Coronary artery (tissue), 2 donors: ENCODE measurements at places on chromosomes 4 and X.

GRCh38 chr4:184457535-184458249, 16.7 kb downstream of the IRF2 start:
- no peak for DNase-seq

- DNase-seq, result no peak
These were observed 38.8 kb downstream of the DCLK2 start for GRCh38 chr4:150117094-150117493.

- DNase-seq, result no peak
These were observed 186.0 kb downstream of the MID1IP1 start for GRCh38 chrX:38987198-38987651.

GRCh38 chr4:152068866-152069265, 308.1 kb upstream of the GATB start:
- DNase-seq, result no peak

DNA sequence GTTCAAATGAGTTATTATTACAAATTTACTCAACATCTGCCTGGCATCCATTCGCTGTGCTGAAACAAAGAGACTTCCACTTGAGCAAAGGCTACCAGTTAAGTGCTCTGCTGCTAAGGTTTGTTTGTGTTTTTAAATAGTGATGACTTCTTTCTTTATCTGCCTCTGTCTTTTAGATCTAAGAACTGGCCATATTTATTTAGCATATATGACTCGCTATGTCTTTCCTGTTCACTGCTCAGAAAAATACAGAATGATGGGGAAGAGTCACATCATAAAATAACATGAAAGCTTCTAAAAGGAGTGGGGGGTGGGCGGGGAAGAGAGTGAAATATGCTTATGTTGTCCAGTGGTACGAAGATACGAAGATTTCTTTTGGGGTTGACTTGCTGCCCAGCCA, 322.2 kb downstream of the GPAT3 start:
- DNase-seq, result no peak

GRCh38 chr4:141560056-141560455, 76.3 kb upstream of the IL15 start:
- DNase-seq, result no peak

DNA sequence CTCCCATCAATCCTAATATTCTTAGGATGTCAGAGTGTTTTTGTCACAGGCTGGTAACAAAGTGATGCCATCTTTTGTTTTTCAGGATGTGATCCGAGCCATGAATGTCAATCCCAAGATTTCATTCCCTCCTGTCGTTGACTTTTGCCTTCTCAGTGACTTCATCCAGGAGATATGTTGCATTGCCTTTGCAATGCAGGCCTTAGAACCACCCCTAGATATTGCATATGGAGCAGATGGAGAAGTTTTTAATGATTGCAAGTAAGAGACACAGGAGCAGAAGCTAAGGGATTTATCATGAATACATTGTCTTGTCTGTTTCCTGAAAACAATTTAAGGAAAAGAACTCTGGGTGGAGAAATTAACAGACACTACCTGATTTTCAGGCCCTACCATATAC, 28.6 kb downstream of the SPATA18 start:
- no peak for DNase-seq

GRCh38 chrX:36407836-36408235, 488.3 kb downstream of the CFAP47 start:
- no peak for DNase-seq

DNA sequence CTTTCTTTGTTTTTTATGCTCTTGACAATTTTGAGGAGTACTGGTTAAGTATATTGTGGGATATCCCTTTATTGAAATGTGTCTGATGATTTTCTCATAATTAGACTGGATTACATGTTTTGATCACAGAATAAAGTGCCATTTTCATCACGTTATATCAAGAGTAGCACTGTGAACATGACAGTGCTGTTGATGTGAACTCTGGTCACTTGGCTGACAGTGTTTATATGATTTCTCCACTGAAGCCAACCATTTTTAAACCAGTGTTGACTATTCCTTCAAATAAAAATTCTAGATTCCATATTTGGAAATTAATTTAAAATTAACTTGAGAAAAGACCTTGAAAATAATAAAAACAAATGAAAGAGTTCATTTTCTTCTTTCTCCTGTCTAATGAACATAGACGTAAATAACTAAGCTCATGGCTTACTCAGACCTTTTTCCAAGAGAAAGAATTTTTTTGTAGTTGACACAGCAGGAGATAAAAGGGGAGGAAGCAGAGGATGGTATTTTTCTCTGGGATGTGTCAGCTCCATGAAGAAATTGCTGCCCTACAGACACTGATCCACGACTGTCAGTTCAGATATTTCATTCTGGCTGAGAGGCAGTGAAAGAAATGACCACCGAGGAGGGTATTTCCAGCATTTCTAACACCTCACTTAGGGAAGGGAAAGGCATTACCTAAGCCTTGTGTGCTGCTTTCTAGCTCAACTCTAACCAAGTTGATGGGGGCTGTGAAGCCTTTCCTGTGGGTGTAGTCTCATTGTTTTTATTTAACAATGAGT, 150.9 kb upstream of the ANK2 start:
- no peak for DNase-seq

- no peak for DNase-seq
These were observed 22.2 kb downstream of the HMX1 start for GRCh38 chr4:8849266-8850073.

DNA sequence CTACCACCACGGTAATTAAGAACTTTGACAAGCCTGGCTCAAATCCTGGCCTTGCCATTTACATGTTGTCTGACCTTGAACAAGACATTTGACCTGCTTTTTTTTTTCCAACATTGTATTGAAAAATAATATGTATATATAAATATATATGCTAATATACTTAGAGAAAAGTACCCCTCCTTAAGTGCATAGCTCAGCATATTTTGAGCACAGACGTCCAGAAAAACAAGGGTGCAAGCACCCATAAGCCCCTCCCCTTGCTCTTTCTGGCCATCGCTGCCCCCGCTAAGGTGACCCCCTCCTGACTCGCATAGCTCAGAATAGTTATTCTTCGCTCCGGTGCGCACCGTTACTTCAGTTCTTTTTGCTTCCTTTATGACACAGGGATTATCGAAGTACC, 742.0 kb upstream of the FRG1 start:
- DNase-seq, result no peak

GRCh38 chrX:71081330-71082123, 13.4 kb upstream of the SNX12 start:
- DNase-seq, result no peak

- DNase-seq, result no peak
These were observed 53.1 kb upstream of the TMEM33 start for GRCh38 chr4:41881981-41882624.

GRCh38 chr4:168309781-168310180, 8.8 kb downstream of the DDX60 start:
- DNase-seq, result no peak

- DNase-seq, result no peak
These were observed 301.6 kb downstream of the ARHGAP24 start for GRCh38 chr4:85776579-85776978.

GRCh38 chrX:118383120-118383519, 37.2 kb downstream of the WDR44 start:
- DNase-seq, result no peak

DNA sequence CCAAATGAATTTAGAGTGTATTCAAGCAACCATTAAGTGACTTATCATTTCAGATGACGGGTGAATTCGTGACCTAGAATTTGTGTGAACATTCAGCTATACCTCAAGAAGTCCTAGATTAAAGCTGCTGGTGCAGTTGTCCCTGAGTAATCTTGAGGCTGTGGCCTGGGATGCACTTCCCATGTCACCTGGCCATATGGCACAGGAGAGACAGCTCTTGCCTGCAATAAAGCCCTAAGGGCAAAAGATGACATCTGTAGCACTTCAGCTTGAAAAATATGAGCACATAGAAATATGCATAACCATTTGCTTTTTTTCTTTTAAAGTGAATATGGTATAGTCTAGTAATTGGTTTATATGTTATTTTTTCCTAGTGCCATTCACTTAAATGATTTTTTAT, 125.8 kb downstream of the FHDC1 start:
- no peak for DNase-seq

DNA sequence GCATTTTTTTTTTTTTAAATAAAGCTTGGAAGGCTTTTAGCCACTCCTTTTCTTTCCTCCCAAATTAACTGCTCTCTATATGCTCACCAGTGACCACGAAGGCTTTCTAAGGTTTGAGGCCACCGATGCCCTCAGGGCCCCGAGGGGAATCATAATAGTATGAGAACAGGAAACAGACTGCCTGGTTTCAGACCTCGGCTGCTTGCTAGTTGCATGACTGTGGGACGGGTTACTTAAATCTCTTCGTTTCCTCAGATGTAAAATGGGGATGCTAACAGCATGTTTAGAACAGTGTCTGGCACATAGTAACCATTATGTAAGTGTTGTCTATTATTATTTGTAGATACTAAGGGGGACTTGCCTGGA, 3.6 kb downstream of the LINC00632 start:
- DNase-seq, result no peak

GRCh38 chrX:53256446-53257041, 24.8 kb downstream of the IQSEC2 start:
- no peak for DNase-seq

- no peak for DNase-seq
These were observed 27.5 kb downstream of the SETD7 start for GRCh38 chr4:139528377-139529005.

DNA sequence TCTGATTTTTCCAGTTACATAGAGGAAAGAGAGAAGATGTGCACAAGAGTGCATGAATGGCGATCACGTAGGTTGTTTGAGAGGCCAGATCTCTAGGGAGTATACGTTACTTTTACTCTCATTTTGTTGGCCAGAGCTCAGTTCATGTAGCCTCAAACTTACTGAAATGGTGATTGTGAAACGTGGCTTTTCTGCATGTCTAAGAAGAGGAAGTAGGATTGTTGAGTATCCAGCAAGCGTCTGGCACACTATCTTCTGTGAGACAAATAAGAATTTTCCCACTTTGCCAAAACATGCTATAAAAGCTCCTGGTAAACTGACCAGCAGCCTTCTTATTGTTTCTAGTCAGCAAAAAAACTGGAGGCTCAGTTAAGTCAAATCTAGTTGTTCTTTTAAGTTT, 264.5 kb upstream of the EMCN start:
- no peak for DNase-seq

- no peak for DNase-seq
These were observed 470.2 kb downstream of the IQCM start for GRCh38 chr4:149345424-149345823.

GRCh38 chrX:11171956-11172355, 60.8 kb downstream of the HCCS start:
- DNase-seq, result no peak

GRCh38 chr4:186161138-186161537, 30.2 kb upstream of the CYP4V2 start:
- DNase-seq, result no peak

DNA sequence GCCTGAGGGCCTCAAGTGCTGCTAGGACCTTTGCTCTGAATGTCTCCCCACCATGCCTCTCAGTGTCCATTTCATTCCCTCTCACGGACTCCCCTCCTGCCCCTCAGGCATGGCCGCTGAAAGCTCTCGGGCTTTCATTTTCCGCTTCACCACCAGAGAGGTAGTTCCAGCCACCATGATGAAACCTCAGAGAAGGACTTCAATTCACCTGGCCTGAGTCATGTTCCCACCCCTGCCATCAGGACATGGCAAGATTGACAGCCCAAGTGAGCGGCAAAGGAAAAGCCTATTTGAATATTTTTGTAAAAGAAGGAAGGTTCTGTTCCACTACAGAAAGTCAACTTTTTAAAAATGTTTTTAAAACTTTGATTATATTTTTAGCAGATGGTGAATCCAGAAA, 249.3 kb upstream of the GALNT7 start:
- no peak for DNase-seq

DNA sequence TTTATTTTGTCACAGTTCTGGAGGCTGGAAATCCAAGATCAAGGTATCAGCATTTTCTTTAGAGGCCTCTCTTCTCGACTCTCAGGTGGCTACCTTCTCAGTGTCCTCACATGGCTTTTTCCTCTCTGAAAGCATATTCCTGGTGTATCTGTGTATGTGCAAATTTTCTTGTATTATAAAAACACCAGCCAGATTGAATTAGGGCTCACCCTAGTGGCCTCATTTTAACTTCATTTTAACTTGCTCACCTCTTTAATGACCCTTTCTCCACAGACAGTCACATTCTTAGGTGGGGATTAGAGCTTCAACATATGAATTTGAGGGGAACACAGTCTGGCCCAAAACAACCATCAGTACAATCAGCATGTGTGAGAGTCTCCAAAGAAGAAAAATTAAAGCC, 542.4 kb upstream of the FAM241A start:
- DNase-seq, result no peak

GRCh38 chr4:30207389-30207788, 512.8 kb upstream of the PCDH7 start:
- DNase-seq, result no peak

- DNase-seq, result no peak
These were observed 159.1 kb upstream of the KIT start for GRCh38 chr4:54498661-54499111.

GRCh38 chr4:153684182-153684970, at the start of gene TLR2:
Gene TLR2, plus strand, starts transcription at chr4:153684280. Its CDS starts 18,628 bp downstream, at chr4:153702908.
- DNase-seq, result peak; percentile 80

DNA sequence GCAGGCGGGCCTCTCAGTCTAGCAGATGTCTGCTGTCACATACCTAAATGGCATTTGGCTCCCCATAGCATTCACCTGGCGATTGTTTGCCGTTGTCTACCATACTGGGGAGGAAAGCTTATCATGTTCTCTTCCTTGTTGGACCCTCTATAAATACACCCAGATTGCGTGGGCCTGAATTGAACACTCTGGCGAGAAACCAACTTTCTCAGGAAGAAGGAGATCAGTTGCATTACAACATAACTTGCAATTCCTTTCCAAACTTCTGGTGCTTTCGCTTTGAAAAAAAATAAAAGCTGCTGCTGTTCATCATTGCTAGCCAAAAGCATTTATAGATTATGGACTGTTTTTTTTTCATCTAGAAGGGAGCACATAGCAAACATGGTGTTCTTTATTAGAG, 230.0 kb upstream of the GPC4 start:
- no peak for DNase-seq

- DNase-seq, result no peak
These were observed 584 bp downstream of the TMEM271 start for GRCh38 chr4:575281-576141.

DNA sequence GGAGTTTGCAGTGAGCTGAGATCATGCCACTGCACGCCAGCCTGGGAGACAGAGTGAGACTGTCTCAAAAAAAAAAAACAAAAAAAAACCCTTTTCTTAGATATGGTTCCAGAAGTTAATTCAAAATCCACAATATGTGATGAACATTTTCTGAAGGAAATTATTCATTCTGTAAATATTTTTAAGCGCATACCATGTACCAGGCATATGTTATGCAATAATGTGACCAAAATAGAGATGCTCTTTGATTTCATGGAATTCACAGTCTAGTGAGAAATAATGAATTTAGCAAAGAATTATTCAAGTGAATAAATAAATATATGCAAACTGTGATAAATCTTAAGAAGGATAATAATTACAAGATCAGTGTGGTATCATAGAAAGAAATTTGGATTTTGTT, 174.7 kb downstream of the GC start:
- DNase-seq, result no peak
